ENCODE measurements at places on chromosomes 4 and X. TPM values are rescaled to one million over a fixed set of nuclear protein-coding genes. Genes with fewer than 3 reads are reported as not detected.

Gene FMR1NB
- total RNA-seq = not detected

GRCh38 chr4:89889289-89889688 lies 5.4 kb upstream of the MMRN1 start:
- peak; percentile 16 for DNase-seq

Gene SULT1E1
- total RNA-seq = 3.4 TPM

Gene EIF1AX
- total RNA-seq = 23.3 TPM

Gene EGF
- not detected for total RNA-seq

- no peak for DNase-seq
Observed at GRCh38 chr4:36168127-36168878, 76.0 kb downstream of the ARAP2 start.

DNA sequence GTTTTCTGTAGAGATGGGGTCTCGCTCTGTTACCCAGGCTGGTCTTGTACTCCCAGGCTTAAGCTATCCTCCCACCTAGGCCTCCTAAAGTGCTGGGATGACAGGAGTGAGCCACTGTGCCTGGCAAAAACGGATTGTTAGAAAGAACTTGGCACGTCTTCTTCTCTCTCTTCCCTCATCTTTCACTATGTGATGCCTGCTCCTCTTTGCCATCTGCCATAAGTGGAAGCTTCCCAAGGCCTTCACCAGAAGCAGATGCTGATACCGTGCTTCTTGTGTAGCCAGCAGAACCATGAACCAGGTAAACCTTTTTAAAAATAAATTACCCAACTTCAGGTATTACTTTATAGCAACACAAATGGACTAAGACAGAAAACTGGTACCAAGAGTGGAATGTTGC lies 36.9 kb upstream of the HUWE1 start:
- DNase-seq = no peak

Gene GAB1
- 10.2 TPM for total RNA-seq

Data from lung microvascular endothelial cell (primary cell).